Thoracic aorta (tissue), 2 donors: ENCODE measurements at places on chromosomes 16 and 17.

DNA sequence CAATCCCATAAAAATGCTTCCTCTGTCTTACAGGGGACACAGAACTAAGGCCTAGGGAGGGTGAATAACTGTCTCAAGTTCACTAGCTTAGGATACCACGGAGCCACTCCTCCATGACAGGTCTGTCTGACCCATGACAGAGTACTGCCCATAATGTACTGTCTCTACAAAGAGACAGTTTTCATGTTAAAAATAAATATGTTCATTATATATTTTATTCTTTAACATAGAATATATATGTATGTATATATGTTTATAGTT, 28.3 kb upstream of the DYNLRB2 start:
- no peak for DNase-seq

DNA sequence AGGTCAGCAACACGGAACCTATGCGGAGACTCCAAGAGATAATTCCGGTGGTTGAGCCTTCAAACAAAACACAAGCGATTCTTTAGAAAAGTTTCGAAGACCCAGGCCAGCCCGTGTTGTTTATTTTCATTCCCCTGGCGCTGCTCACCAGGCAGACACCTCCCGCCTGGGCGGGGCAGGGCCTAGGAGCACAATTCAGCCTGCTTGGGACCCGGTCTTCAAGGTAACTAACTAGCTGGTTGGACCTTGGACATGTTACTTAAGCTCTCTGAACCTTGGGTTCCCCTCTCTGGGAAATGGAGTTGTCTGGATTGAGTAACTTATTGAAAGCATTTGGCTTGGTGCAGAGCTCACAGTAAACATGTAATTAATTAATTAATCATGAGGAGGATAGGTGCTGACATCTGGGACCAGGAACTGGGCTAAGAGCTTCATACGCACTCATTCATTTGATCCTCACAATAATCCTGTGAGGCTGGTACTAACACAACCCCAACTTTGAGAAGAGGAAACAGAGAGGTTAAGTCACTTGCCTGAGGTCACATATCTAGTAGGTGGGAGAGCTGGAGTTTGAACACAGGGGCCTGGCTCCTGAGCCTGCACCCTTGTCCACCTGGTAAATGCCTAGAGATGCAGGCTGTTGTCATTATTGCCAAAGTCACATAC, 125.3 kb upstream of the SMURF2 start:
- no peak for DNase-seq

DNA sequence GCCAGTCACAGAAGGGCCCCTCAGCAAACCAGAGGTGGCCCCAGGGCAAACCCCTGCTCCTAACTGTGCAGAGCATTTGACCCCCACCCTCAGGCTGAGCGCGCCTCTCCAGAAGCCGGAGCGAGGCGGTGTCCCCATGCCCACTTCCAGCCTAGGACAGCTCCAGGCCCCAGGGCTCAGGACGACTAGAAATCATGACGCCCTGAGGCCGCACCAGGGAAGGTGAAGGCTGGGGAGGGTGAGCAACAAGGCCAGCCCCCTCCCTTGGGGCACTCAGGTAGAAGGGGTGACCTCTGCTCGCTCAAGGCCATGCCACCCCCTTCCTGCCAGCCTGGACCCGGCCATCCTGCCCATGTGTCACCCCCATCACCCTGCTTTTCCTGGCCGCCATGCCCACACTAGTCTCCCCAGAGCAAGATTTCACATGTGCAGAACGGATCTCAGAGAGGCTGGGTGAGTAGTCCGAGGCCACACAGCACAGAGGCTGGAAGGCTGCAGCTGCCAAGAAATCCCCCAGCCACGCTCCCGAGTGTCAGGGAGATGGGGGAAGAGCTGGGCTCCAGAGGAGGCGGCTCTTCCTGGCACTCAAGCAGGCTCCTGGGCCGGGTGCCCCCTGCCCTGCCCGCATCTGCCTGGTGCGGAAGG, 2.1 kb upstream of the PVALEF start:
- DNase-seq: no peak

GRCh38 chr16:69469807-69470561, 45.6 kb downstream of the CYB5B start:
- no peak for DNase-seq

GRCh38 chr16:11593581-11593980, 6.9 kb upstream of the LITAF start:
- DNase-seq: no peak

- no peak for DNase-seq
These were observed 25.5 kb downstream of the TMEM235 start for GRCh38 chr17:78256707-78257591.

DNA sequence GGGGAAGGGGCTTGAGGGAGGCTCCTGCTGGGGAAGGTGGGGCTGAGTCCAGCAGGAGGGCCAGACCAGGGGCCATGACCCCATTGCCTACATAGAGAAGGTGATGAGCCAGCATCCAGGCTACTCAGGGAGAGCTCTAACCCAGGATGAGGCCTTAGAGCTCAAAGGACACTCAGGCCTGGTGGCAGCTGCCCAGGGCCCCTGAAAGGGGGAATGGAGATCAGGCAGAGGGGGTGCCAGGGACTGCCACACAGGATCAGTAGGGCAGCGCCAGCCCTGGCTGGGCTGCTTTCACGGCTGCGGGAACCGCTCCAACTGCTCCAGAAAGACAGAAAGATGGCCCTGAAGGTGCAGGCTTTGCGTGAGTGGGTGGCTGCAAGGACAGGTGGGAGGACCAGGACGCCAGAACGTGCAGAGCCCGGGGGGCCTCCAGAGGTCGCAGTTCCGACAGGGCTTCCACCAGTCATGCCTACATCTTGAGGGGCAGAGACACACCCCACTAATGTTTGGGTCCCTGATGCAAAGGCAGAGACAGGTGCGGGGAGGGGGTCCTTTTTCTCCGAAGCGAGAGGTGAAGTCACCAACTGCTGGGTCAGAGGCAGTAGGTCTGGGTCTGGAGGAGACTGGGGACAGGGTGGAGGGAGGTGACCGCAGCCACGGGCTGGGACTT, 882 bp upstream of the ATP6V0C start:
- DNase-seq: no peak

DNA sequence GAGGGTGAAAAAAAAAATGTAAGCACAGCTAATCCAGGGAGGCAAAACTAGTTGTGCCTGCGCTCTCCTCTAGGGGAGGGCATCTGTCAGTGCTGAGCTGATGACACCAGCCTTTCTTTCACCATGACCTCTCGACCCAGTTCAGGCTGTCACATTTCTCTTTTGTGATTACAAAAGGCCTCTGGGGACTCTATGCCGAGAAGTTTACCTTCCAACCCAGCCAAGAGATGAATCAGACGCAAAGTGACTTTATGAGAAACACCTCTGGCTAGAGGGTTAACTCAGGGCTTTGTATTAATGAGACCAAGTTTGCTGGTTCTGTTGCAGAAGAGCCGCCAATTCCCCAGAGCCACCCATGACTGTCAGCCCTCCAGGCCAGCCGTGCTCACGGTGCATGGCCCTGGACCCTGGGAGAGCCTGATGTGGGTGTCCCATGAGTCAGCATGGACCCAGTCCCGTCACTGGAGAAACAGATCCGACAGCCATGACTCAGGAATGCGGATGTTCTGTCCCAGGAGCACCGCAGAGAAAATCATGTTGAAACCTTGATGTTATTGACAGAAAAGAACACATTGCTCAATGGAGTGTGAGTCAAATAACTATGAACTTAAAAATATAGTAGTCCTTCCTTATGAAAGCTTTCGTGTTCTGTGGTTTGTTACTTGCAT, 437.2 kb downstream of the HS3ST3B1 start:
- peak; percentile 43 for DNase-seq

GRCh38 chr17:61073131-61073530, 326.5 kb upstream of the TBX2 start:
- no peak for DNase-seq

DNA sequence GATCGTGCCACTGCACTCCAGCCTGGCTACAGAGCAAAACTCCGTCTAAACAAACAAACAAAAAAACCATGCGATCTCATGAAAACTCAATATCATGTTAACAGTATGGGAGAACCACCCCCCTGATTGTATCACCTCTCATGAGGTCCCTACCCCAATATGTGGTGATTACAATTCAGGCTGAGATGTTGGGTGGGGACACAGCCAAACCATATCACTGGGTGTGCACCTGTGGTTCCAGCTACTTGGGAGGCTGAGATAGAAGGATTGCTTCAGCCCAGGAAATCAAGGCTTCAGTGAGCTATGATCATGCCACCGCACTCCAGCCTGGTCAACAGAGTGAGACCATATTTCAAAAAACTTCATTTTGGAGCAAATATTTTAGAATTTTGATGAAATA, 1094.7 kb upstream of the CDH8 start:
- DNase-seq: no peak

- no peak for DNase-seq
These were observed 22.4 kb upstream of the MFSD6L start for GRCh38 chr17:8821446-8822105.

DNA sequence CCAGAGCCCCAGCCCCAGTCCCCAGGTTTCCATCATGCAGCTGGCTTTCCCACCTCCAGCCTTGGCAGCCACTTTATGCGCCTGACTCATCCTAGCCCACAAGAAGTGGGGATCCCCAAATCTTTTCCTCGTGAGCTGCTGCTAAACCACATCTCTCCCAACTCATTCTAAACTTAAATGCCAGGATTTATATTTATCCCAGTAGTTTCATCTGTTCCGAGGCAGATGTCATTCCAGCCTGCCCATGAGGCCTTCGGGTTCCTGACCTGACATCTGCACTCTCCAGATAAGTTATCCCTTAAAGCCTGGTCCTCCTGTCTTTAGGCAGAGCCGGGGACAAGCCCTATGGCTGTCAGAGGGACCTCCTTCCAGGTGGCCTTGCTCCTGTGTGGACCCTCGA, 16.6 kb downstream of the PLXDC1 start:
- DNase-seq: no peak

DNA sequence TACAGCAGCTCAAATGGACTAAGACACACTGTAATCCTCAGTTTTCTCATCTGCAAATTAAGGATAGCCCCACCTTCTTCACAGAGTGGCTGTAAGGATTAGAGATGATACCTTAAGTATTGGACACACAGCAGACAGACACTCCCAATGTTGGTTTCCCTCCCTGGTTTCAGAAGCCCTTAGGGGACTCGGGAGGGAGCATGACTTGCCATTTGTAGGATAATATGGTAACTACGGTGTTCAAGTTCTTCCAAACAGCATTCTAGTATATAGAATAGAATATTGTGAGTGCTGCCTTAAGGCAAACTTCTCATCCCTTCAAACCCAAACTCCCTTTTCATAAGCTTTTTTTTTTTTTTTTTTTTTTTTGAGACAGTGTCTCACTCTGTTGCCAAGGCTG, 101.9 kb downstream of the COPRS start:
- DNase-seq: no peak

DNA sequence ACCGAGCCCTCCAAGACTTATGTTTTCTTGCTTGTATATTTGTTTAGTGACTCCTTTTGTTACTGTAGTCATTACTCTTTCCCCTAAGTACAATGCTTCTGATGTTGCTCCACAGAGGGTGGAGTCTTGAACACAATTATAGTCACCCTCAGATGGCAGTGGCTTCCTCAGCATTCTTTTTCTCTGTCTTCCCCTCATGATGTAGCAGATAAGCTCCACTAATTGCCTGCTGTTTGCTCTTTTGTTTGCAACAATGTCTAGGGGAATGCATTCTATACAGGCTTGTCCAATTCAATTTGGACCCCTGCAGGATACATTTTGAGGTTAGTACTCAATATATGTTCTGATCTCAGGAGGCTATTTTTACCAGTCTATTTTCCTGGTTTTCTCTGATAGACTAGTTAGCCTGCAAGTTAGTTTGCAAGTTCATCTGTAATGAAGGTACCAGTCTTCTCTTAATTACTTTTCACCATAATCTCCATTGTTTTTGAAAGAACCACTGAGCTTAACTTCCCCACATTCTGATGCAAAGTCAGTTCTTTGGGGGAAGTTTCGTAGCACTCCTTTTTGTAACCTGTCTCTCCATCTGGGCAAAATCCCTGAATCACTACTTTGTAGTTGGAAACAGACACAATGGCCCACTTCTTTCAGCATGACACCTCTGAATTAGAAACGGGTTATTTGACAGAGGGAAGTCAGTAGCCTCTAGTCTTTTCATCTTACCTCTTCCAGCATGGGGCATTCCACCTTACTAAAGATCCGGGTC, 1509.2 kb downstream of the CDH11 start:
- DNase-seq: no peak

DNA sequence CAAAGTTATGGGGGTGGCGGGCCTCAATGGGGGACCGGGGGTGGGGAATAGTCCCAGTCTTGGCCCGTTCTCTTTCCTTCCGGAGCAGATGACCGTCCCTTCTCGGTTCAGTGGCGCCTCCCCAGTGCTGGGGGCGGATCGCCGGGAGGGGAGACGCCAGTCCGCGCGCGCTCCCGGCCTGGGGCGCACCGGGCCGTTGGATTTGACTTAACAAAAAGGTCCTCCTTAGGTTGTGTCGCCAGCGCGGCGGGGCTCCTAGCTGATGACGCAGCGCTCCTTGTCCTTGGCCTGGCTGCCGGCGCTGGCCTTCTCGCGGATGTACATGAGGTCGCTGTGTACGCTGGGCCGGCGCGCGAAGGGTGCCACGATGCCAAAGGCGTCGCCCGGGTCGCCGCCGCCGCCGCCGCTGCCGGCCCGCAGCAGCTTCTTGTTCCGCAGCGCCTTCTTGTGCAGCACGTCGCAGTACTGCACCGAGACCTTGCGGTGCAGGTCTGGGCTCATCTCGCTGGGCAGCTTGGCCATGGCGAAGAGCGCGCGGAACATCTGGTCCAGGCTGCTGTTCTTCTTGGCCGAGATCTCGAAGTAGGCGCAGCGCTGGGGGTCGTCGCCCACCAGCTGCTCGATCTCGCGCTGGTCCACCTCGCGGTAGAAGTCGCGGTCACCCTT, 1.2 kb downstream of the RASD1 start:
- no peak for DNase-seq

GRCh38 chr17:79851461-79851817, 12.2 kb upstream of the CBX4 start:
- no peak for DNase-seq

GRCh38 chr17:48791128-48792032, 25.6 kb downstream of the TTLL6 start:
- peak; percentile 32 for DNase-seq

DNA sequence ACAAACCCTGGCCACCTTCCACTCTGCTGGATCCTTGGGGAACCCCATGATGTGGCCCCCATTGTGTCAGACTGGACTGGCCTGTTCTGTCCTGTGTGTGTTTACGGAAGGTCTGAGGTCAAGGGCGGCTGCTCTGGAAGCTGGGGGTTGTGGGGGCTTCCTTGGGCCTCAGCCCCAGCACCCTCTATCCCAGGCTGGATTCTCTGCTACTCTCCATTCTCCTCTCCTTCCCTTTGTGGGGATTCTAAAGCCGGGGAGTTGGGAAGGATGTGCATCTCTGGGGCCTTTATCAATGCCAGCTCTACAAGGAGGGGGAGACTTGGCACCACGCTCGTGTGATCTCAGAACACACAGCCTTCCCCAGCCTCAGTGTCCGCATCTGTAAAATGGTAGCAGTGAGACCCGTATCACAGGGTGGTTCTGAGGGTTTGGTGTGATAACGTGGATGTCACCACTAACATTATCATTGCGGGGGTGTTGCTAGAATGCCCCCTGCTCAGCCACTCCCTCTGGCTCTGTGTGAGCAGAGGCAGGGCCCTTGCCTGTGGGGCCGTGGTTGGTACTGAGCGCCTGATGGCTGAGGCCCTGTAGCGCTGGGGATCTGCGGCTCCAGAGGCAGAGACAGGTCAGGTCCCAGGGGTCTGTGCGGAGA, 18.1 kb downstream of the ADGRG1 start:
- DNase-seq: no peak

- no peak for DNase-seq
These were observed 120.3 kb downstream of the CHD9 start for GRCh38 chr16:53175118-53175517.
